Skeletal muscle cell (primary cell): ENCODE measurements at places on chromosomes 7 and 10.

- no peak for DNase-seq
Observed at GRCh38 chr10:96642973-96643372, 56.2 kb upstream of the TM9SF3 start.

- DNase-seq, result no peak
Observed at GRCh38 chr7:108057951-108058481, 55.1 kb upstream of the LAMB1 start.

DNA sequence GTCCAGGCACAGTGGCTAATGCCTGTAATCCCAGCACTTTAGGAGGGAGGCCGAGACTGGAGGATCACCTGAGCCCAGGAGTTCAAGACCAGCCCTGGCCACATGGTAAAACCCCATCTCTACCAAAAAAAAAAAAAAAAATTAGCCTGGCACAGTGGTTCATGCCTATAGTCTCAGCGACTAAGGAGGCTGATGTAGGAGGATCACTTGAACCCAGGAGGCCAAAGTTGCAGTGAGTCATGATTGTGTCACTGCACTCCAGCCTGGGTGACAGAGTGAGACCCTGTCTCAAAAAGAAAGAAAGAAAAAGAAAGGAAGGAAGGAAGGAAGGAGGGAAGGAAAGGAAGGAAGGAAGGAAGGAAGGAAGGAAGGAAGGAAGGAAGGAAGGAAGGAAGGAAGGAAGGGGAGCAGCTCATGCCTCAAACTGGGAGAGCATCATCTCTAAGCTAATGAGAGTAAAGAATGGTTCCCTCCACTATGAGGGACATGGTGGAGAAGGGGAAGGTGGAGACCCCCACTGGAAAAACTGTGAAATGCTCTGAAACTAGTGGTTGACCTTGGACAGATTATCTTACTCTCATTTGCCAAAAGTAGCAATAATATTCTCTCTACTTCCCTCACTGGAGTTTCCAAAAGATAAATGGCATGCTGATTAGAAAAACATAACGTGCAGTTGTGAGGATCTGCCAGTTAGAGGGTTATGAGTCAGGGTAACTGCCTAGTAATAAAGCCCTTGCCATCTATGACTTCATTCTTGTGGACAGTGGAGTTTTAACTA is 16.8 kb downstream of the GIMAP5 start:
- peak; percentile 32 for DNase-seq

DNA sequence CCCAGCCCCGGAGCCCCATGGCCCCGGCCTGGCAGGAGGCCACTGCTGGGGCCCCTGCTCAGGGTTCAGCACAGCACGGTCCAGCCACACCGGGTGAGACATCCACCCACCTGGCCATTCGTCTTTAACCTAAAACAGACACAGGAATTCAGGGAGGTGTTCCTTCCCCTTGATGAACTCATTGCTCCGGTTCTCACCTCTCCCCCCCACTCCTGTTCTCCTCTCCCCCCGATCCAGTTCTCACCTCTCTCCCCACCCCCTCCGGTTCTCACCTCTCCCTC is 129.8 kb downstream of the DIP2C start:
- no peak for DNase-seq

GRCh38 chr10:12945690-12946359 is 55.7 kb downstream of the CCDC3 start:
- no peak for DNase-seq

- no peak for DNase-seq
Observed at GRCh38 chr7:113775401-113775800, 143.4 kb downstream of the PPP1R3A start.

GRCh38 chr10:11180228-11180627 is 162.6 kb downstream of the CELF2 start:
- no peak for DNase-seq

- no peak for DNase-seq
Observed at GRCh38 chr10:56142092-56142728, 218.8 kb downstream of the ZWINT start.

GRCh38 chr7:70353330-70353945 is 755.2 kb downstream of the AUTS2 start:
- DNase-seq, result no peak

DNA sequence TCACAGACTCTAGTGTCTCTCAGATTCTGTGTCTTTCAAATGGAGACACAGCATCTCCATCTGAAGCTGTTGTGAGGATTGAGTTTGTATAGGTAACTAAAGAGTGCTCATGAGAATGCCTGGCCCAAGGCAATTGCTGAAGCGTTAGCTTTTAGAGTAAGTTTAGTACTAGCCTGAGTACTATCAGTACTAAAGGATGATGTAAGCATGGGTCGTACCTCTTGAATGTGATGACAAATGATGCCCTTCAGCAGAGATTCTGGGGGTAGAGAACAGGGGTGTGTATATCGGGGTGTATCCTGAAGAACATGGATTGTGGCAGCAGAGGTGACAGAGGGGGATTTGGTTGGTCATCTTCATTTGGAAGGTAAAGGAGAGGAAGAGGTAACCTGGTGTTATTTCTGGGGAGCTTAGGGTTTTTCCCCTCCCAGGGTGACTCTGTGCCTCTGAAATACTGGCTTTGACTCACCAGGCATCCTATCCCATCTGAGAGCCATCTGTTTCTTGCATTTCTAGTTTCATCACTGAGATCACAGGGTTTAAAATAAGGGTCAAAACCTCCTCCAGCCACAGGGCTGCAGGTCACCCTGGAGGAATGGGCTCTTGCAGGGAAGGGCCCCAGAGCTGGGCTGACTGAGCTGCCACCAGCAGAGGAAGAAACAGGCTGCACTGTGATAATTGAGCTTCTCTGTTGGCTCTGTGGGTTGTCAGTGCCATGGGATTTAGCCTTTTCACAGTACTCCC is 756.0 kb downstream of the KCNMA1 start:
- DNase-seq, result peak; percentile 21

- no peak for DNase-seq
Observed at GRCh38 chr7:49878089-49878488, 104.7 kb downstream of the VWC2 start.

GRCh38 chr10:49081547-49082275 is 33.6 kb downstream of the VSTM4 start:
- no peak for DNase-seq

- no peak for DNase-seq
Observed at GRCh38 chr7:137684776-137685175, 162.0 kb downstream of the DGKI start.

DNA sequence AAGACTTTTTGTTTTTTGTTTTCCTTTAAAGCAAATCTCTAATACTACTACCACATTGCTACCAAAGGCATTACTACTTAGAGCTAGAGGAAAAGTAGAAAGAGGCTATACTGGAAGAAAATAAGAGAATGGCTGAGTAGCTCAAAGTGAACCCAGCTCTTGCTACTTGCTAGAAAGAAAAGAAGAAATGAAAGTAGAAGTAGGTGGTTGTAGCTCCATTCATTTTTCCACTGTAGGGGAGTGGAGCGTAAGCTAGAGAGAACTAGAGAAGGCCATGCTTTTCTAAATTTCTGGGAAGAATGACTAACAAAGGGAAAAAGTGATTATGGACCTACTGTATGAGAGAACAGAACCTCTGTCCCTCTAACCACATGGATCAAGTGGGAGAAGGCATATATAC is 184.4 kb downstream of the PON1 start:
- no peak for DNase-seq

- no peak for DNase-seq
Observed at GRCh38 chr7:20407585-20408466, 77.1 kb downstream of the ITGB8 start.

DNA sequence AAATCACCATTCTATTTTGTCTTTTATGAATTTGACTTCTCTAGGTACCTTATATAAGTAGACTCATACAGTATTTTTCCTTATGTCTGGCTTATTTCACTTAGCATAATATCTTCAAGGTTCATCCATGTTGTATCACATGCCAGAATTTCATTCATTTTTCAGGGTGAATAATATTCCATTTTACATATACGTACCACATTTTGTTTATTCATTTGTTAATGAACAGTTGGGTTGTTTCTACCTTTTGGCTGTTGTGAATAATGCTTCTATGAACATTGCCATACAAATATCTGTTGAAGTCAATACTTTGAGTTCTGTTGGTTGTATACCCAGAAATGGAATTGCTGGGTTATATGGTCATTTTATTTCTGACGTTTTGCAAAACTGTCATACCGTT is 20.7 kb downstream of the AHCYL2 start:
- no peak for DNase-seq

DNA sequence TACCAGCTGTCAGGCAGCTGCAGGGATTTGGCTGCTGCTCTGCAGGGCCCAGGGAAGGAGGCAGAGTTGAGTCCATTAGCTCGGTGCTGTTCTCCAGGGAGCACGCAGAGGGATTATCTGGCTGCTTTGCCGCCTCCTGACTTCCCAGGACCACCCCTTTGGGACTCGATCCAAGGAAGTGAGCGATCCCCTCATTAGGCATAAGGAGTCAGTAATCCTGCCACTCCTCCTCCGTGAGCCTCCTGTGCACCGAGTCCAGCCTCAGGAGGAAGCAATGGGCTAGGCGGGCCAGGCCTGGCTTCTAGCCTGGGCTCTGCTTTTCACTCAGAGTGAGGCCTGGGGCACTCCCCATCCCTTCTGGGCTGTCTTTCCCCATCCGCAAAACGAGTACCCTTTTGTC is 417.9 kb downstream of the RPS24 start:
- no peak for DNase-seq

DNA sequence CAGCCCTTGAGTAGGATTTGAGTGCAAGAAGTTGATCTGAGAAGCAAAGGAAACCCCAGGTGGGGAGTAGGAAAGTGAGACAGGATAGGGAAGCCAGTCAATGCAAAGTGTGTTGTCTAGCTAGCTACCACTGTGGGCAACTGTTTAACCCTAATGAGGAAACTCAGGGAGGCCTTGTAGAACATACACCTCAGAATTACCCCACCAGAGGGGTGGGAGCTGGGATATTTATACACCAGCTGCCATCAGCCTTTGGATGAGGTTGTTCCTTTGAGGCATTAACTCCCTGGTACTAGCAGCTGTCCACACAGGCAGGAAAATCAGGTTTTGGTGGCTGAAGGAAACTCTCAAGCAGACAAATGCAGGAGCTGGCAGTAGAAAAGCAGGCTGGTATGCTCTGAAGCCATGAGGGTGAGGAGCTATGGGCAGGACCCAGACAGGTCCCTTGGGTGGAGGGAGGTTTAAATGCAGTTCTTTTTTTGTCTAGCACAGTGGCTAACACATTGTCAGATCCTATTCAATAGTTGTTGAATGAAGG is 60.1 kb upstream of the ARID5B start:
- DNase-seq, result no peak

DNA sequence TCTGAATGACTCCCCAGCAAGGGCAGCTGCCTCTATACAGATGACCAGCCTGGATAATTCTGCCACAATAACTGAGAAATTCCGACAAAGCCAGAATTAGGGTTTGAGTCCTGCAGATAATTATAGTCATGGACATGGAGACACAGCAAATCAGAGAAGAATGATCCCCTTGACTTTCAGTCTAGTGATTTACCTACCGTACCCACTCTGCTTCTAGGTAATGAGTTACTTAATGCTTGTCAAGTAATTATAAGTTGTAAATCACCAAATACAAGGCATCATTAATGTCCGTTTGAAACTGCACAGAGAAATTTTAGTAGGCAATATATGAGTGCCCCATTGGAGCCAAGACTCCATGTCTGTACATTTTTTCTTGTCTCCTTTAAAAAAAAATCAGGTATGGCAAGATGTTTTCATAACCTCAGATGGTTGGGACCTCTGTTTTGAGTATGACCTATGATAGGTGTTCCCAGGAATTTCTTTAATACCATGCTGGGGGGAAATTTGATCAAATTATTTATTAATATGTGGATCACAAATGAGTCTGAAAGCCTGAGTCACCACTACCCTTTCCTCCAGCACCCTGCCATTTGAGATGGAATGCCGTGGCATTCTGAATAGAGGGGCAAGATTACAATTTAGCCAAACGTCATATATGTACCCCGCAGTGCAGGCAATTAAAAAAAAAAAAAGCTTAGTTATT is 5.5 kb upstream of the ARID5B start:
- no peak for DNase-seq

DNA sequence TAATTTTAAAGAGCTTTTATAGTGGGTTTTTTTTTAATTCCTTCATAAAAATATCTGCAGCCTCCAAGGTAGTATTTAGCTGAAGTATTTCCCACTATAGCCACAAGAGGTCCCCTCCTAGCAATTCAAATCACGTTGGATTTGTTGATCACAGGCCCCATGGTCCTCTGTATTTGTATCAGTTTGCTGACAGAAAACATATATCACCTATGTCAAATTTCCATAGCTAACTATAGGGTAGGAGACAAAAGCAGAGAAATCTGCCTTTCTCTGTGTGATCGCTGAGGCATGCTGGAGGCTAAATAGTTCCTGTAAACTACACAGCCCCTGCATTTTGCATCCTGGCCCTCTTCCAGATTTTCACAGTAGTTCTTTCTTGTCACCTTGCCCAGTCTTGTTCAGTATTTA is 1.7 kb upstream of the CTNNA3 start:
- DNase-seq, result peak; percentile 27

- DNase-seq, result no peak
Observed at GRCh38 chr10:94292434-94293090, 70.2 kb downstream of the NOC3L start.

DNA sequence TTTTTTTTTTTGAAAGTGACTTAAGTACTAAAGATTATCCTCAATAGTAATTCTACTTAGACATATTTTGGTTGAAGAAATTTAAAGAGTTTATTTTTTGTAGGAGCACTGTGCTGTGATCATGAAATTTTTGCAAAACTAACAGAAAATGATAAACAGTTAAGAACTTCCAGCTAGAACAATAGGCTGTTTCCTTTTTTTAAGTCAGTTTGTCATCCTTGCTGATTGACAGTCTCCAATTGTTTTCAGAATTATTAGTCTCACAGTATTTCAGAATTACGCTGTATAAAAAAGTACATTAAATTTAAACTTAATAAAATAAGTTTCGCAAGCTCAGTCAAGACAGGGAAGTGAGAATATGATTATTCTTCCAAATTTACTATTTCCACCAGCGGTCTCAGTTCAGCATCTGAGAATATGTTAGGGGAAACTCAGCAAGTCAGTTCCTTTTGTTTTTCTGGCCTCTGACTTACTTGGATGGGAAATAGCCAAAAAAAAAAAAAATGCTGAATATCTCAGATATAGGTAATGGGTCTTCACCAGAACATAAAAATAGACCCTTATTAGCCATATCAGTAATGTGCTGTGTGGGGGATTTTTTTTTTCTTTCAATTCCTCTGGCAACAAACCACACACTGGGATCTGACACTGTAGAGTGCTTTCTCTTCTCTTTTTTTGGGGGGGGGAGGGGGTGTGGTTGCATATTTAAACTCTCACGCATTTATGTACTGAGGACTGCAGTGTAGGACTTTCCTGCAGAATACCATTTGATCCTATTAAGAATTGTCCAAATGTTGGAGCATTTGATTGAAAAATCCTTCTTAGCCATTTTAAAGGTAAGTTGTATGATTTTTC is at the start of gene CD36:
Gene CD36 (plus strand): TSS at position 732 of the 855 bp plus-strand sequence. CDS start 8,099 bp downstream, outside the sequence.
- no peak for DNase-seq

DNA sequence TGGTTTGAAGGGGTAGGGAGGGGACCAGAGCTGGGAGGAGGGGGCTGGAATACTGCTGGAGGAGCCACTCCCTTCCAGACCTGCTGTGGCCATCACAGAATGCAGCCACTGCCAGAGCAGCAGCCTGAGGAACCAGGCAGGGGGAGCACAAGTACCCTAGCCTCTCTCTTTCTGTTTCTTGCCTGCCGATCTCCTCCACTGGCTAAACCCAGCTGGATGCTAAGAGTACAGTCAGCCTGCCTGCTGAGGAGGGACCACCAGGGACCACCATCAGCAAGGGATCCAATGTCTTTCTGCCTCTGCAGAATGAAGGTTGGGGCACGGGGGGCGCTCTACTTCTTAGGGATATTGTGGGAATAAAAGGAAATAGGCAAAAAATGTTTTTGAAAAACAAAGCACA is 4.7 kb downstream of the BLVRA start:
- no peak for DNase-seq
